ENCODE measurements at places on chromosomes 2 and 18.

DNA sequence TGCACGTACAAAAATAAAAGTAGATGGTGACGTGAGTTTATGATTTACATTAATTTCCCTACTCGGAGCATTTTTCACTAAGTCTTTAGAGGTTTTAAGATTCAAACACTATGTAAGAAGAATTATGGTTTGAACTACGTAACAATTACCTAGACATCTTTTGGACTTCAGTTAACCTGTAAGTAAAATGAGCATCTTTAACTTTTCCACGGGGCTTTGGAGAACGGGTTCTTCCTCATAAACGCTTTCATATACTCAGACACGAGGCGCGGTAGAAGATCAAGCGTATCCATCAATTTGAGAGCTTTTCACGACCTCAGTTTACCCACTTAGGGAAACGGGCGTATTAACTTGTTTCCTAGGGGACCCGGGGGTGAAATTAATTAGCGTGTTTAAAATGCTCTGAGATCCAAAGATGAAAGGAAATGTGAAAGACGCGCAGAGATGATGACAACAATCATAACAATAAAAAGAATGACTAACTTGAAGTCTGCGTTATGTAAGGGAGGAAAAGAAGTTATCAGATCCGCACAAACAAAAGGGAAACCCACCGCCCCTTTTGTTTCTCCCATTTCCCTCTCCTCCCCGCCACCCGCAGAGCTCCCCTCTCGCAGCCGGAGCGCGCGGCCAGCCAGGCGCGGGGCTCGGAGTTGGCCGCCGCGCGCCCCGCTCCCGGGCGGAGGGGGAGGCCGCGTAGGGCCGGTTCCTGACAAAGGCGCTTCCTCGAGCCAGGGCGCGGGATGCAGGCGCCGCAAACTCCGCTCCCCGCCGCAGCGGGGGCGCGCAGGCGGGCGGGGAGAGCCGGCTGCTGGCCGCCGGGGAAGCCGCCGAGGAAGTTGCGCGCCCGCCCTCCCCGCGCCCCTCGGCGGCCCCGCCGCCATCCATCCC lies 807 bp downstream of the PELI1 start:
- no peak for DNase-seq

DNA sequence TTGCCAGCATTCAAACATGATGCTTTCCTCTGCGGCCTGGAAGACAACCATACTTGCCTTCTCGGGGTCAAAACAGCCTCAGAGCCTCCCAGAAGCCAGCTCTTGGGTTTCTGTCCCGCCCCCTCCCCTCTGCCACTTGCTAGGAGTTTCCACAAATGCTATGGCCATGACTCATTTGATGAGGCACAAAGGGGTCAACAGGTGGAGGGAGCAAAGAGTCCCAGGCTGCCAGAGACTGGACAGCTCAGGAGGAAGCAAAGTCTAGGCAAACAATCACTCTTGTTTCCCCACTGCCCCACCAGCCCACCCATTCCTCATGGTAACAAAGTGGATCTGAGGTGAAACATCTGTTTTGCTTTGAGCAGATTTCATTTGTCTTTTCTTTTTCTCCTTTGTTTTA lies 551.1 kb downstream of the TNS1 start:
- no peak for DNase-seq

- no peak for DNase-seq
Measured at GRCh38 chr18:23893653-23894052, 120.9 kb upstream of the TTC39C start.

DNA sequence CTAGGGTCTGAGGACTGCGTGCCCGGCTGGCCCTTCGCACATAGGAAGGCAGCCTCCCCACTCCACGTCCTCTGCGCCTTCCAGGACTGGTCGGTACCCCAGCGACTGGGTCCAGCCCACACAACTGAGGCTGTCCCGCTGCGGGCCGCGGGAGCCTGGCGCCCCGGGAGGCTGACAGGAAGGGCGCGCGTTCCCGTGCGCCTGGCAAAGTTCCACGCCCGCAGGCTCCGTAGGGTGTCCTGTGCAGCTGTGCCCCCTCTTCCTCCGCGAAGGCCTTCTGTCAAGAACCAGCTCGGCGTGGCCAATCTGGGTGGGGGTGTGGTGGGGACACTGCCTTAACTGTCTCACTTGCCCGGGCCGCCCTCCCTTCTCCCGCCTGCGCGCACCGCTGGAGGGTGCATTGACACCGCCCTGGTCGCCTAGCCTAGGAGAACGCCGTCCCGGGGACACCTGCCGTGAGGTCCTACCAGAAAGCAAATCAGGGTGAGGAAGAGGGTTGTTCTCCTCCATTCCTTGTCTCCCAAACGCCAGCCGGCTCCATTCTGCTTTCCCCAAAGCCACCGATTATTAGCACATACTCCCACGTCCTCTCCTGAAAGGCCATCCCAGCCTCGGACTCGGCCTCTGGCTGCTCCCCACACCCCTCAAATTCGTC lies 618 bp upstream of the LYPD1 start:
- no peak for DNase-seq

GRCh38 chr2:96768083-96768561 lies 7.4 kb downstream of the CNNM4 start:
- DNase-seq, result no peak

DNA sequence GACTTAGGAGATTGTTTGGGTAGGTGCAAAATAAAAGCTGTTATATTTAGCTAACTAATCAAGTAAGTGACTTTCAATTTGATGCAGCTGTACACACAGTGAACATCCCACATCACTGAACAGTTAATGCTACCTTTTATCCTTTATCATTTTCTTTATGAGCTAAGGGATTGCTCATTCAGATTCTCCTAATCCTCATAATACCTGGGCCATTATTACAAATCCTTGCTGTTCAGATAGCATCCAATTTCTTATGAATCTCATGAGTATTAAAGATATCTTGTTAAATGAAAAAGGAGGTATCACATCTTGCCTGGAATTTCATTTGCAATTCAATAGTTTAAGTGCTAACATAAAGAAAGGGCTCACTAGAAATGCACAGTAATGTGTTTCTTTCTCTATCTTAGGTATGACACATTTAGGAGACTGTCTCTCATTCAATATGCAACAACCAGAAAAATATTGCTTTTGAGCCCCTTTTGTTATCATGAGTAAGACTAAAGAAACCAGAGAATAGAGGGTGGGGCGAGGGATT lies 918.5 kb downstream of the CBLN2 start:
- DNase-seq, result no peak

DNA sequence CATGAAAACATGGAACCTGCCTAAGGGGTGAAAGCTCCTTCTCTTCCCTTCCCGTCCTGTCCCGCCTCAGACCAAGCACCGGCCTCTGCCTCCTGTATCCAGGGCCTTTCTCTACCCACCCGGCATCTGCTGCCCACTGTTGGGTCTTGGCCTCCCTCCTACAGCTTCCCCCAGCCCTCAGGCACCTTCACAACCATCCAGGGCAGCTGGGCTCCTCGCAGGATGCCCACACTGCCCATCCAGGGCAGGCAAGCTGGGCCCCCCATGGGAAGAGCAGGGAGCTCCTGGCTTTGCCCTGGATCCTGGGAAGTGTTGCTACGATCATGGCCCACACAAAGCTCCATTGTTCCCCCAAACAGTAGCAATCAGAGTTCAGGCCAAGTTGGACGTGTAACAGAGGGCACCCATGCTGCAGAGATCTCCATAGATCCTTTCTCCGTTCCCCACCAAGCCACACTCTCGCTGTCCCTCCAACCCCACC lies 206.6 kb downstream of the NDUFA10 start:
- no peak for DNase-seq

DNA sequence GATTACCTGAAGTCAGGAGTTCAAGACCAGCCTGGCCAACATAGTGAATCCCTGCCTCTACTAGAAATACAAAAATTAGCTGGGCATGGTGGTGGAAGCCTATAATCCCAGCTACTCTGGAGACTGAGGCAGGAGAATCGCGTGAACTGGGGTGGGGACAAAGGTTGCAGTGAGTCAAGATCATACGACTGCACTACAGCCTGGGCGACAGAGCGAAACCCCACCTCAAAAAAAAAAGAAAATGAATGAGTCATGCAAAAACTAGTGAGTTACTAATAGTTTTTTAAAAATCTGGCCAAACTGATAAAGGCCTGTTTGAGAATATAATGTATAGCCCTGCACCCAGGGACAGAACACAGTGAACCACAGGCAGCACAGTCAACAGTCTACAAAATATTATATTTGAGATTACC lies 17.5 kb downstream of the AFG3L2 start:
- DNase-seq, result no peak

GRCh38 chr2:150876251-150876950 lies 385.3 kb downstream of the RBM43 start:
- DNase-seq, result peak; percentile 36

- no peak for DNase-seq
Measured at GRCh38 chr2:183079139-183079775, 710 bp downstream of the DUSP19 start.

DNA sequence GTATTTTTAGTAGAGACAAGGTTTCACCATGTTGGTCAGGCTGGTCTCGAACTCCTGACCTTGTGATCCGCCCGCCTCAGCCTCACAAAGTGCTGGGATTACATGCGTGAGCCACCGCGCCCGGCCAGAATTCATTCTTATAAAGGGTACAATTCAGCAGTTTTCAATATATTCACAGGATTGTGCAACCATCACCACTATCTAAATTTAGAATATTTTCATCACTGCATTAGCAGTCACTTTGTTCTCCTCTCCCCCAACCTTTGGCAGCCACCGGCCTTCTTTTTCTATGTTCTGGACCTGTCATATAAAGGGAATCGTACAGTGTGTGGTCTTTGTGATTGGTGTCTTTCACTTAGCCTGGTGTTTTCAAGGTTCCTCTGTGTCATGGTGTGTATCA lies 40.7 kb downstream of the TCF7L1 start:
- no peak for DNase-seq

GRCh38 chr2:79799729-79800128 lies 286.9 kb downstream of the CTNNA2 start:
- DNase-seq, result no peak

DNA sequence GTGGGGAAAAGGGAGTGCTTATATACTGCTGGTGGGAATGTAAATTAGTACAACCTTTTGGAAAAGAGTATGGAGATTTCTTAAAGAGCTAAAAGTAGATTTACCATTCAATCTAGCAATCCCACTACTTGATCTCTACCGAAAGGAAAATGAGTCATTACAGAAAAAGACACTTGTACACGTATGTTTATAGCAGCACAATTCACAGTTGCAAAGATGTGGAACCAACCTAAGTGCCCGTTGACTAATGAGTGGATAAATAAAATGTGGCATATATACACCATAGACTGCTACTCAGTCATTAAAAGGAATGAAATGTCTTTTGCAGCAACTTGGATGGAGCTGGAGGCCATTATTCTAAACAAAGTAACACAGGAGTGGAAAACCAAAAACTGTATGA lies 29.5 kb downstream of the FLACC1 start:
- DNase-seq, result no peak

DNA sequence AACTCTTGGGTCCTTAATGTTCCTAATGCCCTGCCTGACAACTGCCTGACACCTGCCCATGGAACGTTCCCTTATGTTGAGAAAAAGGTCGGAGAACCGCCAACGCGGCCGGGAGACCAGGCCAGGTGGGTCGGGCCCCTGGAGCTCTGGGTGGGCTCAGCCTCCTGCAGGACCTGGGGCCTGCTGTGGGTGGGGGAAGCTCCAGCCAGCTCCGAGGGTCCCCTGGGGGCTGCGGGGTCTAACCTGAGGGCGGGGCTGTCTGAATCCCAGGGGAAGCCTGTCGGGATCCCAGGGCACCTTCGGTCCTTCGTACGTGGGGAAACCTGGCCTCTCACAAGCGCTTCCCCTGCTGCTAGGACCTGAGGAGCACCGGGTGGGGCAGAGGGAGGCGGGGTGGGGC lies 296.0 kb downstream of the NDUFA10 start:
- no peak for DNase-seq

DNA sequence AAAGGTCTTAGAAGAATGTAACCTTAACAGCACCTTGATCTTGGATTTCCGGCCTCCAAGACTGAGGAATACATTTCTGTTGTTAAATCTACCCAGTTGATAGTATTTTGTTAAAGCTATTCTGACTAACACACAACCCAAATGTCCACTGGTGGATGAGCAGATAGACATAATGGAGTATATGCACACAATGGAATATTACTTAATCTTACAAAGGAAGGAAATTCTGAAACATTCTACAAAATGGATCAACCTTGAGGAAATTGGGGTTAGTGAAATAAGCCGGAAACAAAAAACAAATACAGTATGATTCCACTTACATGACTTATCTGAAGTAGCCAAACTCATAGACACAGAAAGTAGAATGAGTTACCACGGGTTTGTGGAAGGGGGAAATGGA lies 168.7 kb downstream of the ZNF804A start:
- DNase-seq, result no peak

DNA sequence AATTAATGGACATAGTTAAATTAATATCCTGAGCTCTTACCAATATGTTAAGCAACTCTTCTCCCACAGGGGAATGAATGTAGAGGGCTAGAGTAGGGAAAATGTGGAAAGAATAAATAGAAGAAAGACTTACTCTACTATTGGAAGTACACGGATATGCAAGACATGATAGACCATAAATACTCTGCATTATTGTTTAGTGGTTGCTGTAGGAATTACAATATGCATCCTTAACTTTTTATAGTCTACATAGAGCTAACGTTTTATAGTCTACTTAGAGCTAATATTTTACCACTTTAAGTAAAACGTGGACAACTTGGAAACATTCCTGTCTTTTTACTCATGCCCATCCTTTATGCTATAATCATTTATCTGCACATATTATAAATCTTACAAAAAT lies 163.8 kb upstream of the GALNT5 start:
- DNase-seq, result no peak

GRCh38 chr2:42171396-42171980 lies 2.3 kb downstream of the EML4 start:
- DNase-seq, result no peak

DNA sequence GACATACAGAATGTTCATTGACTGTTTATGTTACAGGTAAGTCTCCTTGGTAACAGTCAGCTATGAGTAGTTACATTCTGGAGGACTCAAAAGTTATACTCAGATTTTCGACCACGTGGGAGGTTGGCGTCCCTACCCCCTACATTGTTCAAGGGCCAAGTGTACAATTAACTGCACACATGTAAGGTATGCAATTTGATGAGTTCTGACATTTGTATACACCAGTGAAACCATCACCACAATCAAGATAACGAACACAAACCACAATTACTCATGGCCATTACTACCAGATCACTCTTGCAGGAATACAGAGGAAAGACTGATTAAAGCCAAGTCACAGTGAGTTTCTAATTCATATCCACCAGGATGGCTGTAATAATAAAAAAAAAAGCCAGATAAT lies 39.6 kb upstream of the LDLRAD4 start:
- no peak for DNase-seq

- no peak for DNase-seq
Measured at GRCh38 chr18:75211002-75211621, 515 bp downstream of the TSHZ1 start.

GRCh38 chr18:13265008-13265910 lies 46.7 kb downstream of the LDLRAD4 start:
- DNase-seq, result no peak
